ENCODE measurements at places on chromosomes 4 and X. TPM values are rescaled to one million over a fixed set of nuclear protein-coding genes. Genes with fewer than 3 reads are reported as not detected.
A peak's percentile ranks its signal among the peaks of the same experiment; 100 is the strongest.

DNA sequence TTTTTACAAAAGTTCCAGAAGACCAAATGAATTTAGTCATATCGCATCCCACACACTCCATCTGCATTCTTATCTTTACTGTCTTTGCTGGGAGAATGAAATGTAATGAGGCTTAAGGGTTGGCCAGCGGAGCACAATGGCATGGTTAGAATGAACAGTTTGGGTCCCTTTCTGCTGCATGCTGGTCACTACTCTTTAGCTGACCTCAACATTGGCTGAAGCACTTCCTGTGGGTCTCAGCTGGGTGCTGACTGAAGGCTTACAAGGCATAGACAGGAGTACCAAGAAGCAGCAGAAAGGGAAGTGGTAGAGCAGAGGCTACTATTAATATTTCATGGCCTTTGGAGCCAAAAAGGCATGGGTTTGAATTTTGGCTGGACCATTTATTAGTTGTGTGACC lies 159.4 kb upstream of the GPC4 start:
- H3K4me1 ChIP-seq, result no peaks in the 10 kb centered on the region
- no peaks in the 10 kb centered on the region for H3K27me3 ChIP-seq
- no peaks in the 10 kb centered on the region for H3K36me3 ChIP-seq
- DNase-seq, result no peak
- no peak overlapping the region for H3K4me3 ChIP-seq

DNA sequence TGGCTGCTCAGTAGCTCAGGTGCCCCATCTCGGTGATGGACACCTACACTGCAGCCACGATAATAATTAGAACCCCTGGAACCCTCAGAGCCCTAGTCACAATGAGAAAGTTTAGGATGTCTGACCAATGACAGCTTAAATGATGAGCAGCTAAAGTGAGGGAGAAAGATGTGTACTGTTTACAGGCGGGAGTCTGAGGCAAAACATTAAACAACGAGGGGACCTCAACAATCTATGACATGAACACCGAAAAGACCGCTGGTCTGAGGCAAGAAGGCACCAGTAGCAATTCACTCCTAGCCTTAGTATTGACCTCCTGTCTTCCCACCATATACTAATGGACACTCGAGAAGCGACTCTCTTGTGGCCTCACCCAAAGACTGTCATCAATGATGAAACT lies 369.5 kb upstream of the SMIM31 start:
- H3K4me3 ChIP-seq, result no peak overlapping the region
- DNase-seq, result no peak
- no peaks in the 10 kb centered on the region for H3K36me3 ChIP-seq
- H3K27me3 ChIP-seq, result no peaks in the 10 kb centered on the region
- no peaks in the 10 kb centered on the region for H3K4me1 ChIP-seq
- no peak overlapping the region for H3K27ac ChIP-seq

MAP9 gene
- 8.8 TPM for total RNA-seq

PCYT1B gene
- total RNA-seq, result 0.73 TPM

- H3K4me3 ChIP-seq, result no peak overlapping the region
- no peak overlapping the region for H3K27ac ChIP-seq
- H3K4me1 ChIP-seq, result no peaks in the 10 kb centered on the region
- no peak for DNase-seq
- no peaks in the 10 kb centered on the region for H3K27me3 ChIP-seq
Observed at GRCh38 chrX:18664947-18665346, 7.0 kb downstream of the RS1 start.

DNA sequence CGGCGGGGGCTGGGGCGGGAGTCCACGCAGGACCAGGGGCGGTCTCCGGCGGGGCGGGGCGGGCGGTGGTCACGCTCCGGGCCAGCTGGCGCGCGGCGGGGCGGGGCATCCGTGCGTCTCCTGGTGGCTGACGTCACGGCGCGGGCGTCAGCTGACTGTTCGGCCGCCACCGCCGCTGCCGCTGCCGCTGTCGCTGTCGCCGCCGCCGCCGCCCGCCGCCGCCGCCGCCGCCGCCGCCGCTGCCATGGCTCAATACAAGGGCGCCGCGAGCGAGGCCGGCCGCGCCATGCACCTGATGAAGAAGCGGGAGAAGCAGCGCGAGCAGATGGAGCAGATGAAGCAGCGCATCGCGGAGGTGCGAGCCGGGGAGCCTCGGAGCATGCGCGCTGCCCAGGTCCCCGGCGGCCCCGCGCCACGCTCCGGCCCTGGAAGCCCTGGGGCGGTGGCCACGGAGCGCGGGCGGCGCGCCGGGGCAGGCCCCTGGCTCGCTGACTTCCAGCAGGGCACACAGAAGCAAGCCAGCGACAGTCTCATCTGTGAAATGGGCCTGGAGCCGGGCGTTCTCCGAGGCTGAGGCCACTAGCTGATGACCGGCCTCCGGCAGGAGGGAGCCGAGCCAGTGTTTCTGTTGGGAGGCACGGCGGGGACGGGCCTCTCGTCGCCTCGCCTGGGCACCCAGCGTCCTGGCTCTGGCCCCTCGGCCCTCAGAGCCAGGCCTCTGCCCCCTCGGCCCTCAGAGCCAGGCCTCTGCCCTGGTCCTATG lies at the start of gene FAM50A:
Gene FAM50A (plus strand): TSS at position 150 of the 763 bp plus-strand sequence. CDS start 95 bp downstream, at position 245.
- H3K4me1 ChIP-seq, result no peaks in the 10 kb centered on the region
- peak; percentile 67 for DNase-seq
- peak within 1 kb of the TSS; percentile 90 for H3K27ac ChIP-seq
- no peaks in the 10 kb centered on the region for H3K36me3 ChIP-seq
- peak within 1 kb of the TSS; percentile 58 for H3K4me3 ChIP-seq
- peaks cover 57% of the 10 kb centered on the region for H3K27me3 ChIP-seq

NDST4 gene
- total RNA-seq, result not detected

GRCh38 chrX:17987783-17988182 lies 126.7 kb upstream of the RAI2 start:
- H3K4me1 ChIP-seq, result no peaks in the 10 kb centered on the region
- DNase-seq, result no peak
- no peak overlapping the region for H3K27ac ChIP-seq
- no peak overlapping the region for H3K4me3 ChIP-seq
- no peaks in the 10 kb centered on the region for H3K36me3 ChIP-seq

DNA sequence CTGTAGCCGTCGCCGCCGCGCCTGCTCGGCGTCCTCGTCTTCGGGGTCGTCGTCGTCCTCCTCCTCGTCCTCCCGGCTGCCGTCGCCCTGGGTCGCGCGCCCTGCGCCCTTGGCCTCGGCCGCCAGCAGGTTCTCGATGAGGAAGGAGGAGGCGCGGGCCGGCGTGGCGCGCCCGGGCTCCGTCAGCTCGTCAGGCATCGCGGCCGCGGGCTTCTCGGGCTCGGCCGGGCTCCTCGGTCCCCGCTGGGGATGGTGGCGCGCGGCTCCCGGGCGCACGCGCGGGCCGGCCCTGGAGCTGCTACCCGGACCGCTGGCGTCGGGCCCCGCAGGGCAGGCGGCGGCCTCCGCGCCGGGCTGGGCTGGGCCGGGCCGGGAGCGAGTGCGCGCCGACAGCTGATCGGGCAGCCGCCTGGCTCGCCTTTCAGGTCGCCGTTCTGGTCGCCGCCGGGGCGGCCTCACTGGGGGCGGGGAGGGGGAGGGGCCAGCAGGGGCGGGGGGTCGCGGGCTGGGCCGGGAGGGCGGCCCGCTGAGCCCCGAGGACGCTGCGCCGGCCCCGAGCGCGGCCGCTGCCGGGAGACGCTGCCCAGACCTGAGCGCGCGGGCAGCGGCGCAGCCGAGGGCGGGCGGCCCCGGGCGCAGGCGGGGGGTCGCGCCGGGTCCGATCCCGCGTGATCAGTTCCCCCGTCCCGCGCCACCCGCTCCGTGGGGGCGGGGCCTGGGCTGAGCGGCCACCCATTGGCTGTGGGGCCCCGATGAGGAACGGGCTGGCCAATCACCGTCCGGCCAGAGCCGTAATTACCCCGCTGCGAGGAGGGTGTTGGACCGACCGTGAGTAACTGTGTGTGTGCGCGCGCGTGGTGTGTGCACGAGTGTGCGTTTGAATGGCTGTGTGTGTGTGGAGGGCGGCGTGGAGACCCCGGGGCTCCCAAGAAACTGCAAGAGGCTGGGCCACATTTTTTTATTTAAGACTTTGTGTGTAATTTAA lies at the start of gene HMX1:
Gene HMX1 (minus strand): TSS at position 423 of the 985 bp plus-strand sequence. CDS start 225 bp downstream, at position 198.
- no peak within 1 kb of the TSS for H3K27ac ChIP-seq
- no peak within 1 kb of the TSS for H3K4me3 ChIP-seq
- no peaks in the 10 kb centered on the region for H3K4me1 ChIP-seq
- no peaks in the 10 kb centered on the region for H3K36me3 ChIP-seq
- DNase-seq, result no peak

- H3K36me3 ChIP-seq, result no peaks in the 10 kb centered on the region
- no peak overlapping the region for H3K4me3 ChIP-seq
- no peak for DNase-seq
- no peak overlapping the region for H3K27ac ChIP-seq
Observed at GRCh38 chr4:151667666-151668065, 93.1 kb downstream of the GATB start.

- no peaks in the 10 kb centered on the region for H3K4me1 ChIP-seq
- H3K4me3 ChIP-seq, result peak overlapping the region; percentile 73
- H3K27ac ChIP-seq, result peak overlapping the region; percentile 96
- H3K36me3 ChIP-seq, result no peaks in the 10 kb centered on the region
Observed at GRCh38 chr4:107825072-107825824, 516 bp downstream of the SGMS2 start.

- no peak for DNase-seq
- no peaks in the 10 kb centered on the region for H3K27me3 ChIP-seq
- peak within 1 kb of the TSS; percentile 55 for H3K4me3 ChIP-seq
- no peaks in the 10 kb centered on the region for H3K4me1 ChIP-seq
Observed at GRCh38 chrX:137033774-137034507, at the start of gene GPR101. GPR101 (minus strand) TSS chrX:137033995; CDS start chrX:137031674, 2,321 bp downstream.

Data from breast epithelium (tissue), 4 donors.